Stimulated activated CD8-positive, alpha-beta memory T cell treated with anti-CD3 and anti-CD28 coated beads, Interleukin-7, amount 100 ng/mL, for 24 hours (primary cell): ENCODE measurements at places on chromosomes 3 and 15.

GRCh38 chr3:177484926-177485325, 287.6 kb upstream of the TBL1XR1 start:
- DNase-seq: no peak

DNA sequence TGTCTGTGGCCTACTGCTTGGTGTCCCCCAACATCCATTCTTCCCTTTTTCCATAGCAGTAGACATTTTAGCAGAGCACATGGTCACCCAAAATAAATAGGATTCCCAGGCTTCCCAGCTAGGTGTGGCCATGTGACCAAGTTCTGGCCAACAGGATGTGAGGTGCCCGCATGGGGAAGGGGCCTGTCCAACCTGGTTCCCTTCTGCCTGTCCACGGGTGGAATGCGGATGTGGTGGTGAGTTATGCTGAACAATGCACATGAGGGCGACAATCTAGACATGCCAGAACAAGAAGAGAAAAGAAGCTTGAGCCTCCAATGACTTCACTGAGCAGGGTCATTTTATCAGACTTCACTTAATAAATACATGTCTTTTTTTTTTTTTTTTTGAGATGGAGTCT, 77.6 kb upstream of the DLG1 start:
- no peak for DNase-seq

DNA sequence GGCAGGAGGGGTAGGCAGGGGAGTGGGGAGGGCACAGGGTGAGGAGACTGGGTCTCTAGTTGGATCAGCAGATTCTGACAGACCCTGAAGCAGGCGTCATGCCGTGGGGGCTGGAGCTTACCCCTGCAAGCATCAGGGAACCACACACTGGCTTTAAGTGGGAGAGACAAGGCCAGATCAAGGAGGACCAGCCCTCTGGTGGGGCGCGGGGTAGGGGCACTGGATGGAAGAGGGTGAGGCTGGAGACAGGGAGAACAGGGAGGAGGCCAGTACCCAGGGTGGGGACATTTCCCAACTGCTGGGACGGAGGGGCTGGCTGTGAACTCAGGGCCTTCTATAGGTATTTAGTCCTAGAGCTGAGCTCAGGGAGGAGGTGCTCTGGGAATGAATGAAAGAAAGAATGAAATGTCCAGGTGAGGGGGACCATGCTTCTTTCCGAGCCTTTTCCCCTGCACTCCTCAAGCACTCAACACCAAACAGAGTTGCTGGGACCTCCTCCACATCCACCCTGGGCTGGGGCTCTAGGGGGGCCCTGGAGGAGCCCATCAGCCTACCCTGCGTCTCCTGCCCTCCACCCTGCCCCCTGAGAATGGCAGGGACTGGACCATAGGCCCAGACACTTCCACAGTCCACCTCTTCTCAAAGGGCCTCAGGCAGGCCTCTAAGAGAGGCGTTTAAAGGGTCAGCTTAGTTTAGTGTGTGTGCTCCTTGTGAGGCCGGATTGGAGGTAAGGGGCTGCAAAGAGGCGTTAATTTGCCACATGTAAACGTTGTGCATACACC, 49.0 kb upstream of the FGD5 start:
- DNase-seq: no peak

DNA sequence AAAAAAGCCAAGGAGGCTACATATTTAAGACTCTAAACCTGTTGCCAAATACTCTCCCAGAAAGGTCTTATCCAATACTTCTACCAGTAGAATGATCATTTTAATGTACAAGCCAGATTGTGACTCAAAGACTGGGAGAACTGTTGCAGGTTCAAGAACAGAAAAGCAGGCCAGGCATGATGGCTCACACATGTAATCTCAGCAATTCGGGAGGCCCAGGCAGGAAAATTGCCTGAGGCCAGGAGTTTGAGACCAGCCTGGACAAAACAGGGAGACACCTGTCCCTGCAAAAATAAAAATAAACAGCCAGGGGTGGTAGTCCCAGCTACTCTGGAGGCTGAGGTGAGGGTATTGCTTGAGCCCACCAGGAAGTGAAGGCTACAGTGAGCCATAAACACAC, 17.8 kb upstream of the THUMPD3 start:
- no peak for DNase-seq

DNA sequence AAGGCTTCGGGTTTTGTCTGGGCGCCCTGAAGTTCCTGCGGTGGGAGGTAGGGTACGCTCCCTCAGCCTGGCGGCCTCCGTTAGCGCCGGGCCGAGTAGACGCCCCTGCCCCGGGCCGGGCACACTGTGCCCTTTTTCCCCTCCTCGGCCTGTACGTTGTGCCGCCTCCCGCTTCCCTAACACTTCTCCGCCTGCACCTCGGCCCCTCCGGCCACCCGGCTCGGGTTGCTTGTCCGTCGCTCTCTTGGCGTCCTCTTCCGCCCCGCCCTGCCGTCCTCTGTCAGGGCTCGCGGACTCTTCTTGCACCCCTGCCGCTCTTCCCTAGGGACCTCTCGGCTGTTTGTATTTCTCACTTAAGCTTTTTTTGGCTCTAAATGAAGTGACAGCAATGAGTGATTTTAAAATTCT, 384 bp downstream of the KNL1 start:
- DNase-seq: no peak

- no peak for DNase-seq
Measured at GRCh38 chr15:98744506-98744905, 96.2 kb downstream of the IGF1R start.

DNA sequence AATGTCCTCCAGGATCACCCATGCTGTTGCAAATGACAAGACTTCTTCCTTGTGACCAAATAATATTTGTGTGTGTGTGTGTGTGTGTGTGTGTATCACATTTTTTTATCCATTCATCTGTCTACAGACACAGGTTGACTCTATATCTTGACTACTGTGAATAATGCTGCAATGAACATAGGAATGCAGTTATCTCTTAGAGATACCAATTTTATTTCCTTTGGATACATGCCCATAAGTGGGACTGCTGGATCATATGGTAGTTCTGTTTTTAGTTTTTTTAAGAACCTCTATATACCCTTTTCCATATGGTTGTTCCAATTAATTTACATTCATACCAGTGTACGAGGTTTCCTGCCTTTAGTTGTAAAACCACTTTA, 41.7 kb downstream of the GPR176 start:
- no peak for DNase-seq

GRCh38 chr3:94414418-94414817, 351.6 kb downstream of the NSUN3 start:
- DNase-seq: no peak

DNA sequence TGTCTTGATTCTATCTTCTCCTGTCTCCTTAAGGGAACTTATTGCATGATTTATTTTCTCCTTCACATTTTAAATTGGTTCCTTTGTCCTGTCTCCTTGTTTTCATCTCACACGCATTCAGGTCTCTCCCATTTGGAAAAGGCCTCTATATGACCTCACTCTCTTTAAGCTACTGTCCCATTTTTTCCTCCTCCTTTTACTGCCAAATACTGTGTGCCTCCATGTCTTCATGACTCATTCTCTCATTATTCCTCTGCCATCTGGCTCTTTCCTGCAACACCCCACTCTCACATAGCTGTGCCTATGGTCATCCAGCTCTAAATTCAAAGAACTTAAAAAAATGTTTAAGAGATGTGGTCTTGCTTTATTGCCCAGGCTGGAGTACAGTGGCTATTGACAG, 48.0 kb downstream of the TYRO3 start:
- no peak for DNase-seq

GRCh38 chr3:26915208-26915607, 292.6 kb downstream of the LRRC3B start:
- no peak for DNase-seq

DNA sequence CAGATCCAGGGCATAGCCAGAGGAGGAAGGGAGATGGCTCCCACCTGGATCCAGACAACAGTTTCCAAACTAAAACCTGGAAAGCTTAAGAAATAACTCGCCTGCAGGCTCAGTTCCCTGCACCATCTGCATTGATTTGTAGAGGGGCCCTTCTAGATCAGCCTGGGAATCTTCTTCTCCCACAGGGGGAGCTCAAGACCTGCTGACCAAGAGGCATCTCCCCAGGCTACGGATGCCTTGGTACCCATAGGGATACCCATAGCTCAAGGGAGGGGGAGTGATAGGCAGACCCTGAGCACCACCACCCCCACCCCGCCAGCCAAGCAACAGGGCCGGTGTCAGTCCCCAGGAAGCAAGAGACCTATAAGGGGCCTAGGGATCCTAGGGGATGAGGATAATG, 28.0 kb upstream of the DCLK3 start:
- DNase-seq: no peak

- no peak for DNase-seq
Measured at GRCh38 chr3:185948292-185948691, 10.5 kb upstream of the TRA2B start.

DNA sequence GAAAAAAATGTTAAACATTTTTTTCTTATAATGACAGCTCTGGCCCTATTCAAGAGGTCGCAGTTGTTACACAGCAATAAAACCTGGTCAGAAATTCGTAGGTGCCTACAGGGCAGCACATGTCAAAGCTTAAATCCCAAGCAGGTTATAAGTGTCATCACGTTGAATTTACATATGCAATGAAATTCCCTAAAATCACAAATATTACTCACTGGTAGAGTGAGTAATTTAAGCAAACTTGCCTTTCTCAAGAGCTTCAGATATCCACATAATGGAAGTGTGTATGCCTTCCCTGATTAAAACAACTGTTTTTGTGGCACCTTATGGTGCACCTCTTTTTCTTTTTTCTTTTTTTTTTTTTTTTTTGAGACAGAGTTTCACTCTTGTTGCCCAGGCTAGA, 90.7 kb upstream of the FNDC3B start:
- no peak for DNase-seq

- no peak for DNase-seq
Measured at GRCh38 chr15:52419494-52419893, 109.2 kb downstream of the MYO5A start.

- no peak for DNase-seq
Measured at GRCh38 chr15:68997050-68997449, 17.4 kb upstream of the NOX5 start.

- DNase-seq: no peak
Measured at GRCh38 chr15:52658955-52659354, 20.2 kb downstream of the ATOSA start.

- DNase-seq: no peak
Measured at GRCh38 chr3:188874576-188874975, 297.2 kb upstream of the TPRG1 start.

- DNase-seq: no peak
Measured at GRCh38 chr15:77186594-77187011, 115.7 kb upstream of the TSPAN3 start.

DNA sequence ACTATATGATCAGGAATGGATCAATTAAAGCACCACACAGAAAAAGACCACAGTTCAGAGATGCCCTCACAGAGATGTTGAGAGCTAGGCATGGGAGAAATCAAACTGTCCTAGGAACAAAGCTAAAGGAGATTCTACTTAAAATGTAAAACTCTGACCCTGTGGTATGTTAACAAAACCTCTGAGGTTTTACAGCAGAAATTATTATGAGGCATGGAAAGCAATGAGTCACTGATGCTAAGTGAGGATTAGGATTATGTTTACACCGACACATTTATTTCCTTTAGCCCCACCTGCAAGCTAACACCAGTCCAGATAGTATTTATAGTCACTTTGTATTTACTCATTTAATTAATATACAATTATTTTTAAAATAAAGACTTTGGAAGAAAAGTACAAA, 1242.2 kb downstream of the OTOL1 start:
- no peak for DNase-seq

DNA sequence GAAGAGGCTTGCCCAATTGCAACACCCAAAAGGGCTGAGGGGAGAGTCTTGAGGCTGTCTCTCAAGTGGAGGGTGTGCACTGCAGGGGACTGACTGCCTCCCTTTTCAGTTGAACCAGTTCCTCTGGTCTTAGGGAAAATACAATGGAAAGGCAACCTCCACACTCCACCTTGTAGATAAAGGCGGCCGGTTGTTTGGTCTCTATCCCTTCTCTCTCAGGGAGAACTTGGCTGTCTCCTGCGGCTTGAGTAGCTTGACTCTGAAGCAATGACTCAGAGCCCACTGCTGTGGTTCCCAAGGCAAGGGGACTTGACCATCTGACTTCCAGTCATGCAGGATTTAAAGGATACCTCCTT, 143.2 kb upstream of the UMPS start:
- no peak for DNase-seq

DNA sequence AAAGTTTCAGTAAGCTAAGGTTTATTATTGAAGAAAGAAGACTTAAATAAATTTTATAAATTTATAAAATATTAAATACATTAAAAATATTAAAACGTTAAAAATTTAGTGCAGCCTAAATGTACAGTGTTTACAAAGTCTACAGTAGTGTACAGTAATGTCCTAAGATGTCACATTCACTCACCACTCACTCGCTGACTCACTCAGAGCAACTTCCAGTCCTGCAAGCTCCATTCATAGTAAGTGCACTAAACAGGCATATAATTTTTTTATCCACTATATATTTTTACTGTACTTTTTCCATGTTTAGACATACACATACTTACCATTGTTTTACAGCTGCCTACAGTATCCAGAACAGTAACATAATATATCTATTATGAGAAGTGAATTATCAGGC, 51.5 kb downstream of the TJP1 start:
- no peak for DNase-seq
